Upper lobe of right lung (tissue), 1 donor: ENCODE measurements at places on chromosomes 16 and 17.

DNA sequence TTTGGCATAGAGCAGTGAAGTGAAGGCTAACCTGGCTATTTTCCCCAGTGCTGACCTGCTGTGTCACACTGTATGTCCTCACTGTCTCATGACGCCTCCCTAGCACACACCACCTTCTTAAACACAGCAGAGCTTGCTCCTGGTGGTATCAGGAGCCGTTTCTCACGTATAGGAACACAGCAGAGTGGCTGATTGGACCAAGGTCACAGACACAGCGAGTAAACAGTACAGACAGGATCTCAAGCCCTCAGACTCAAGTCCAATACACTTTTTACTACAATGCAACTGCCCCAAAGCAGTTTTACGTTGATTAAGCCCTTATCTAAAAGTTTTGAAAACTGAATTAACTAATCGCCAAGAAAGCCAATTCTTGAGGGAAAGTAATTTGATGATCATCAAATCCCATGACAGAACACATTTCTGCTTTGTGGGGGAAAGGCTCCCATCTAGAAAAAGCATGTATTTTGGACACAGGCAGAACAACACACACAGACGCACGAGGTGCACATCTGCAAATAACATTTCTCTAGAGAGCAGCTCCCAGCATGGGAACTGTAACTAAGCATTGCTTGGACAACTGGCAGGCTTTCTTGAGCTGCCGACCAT lies 15.2 kb downstream of the ARHGAP17 start:
- DNase-seq = no peak

DNA sequence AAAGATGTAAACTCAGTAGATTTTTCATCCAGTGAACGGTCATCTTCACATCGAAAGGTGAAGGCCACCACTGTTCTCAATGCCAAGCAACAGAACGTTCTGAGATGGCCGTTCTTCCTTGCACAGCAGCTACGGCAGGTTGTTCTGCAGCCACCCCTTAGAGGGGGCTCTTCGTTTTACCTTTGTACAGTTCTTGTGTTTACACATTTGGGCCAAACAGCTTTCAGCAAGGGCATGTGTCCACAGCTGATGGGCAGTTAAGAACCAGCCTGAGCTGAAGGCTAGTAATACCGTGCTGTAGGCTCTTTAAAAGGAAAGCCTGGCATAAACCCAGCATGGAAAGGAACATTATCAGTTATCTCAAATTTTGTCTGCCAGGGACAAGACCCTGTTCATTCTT lies 15.9 kb downstream of the PLD6 start:
- DNase-seq = no peak

GRCh38 chr16:54939029-54939346 lies 8.3 kb downstream of the IRX5 start:
- no peak for DNase-seq

DNA sequence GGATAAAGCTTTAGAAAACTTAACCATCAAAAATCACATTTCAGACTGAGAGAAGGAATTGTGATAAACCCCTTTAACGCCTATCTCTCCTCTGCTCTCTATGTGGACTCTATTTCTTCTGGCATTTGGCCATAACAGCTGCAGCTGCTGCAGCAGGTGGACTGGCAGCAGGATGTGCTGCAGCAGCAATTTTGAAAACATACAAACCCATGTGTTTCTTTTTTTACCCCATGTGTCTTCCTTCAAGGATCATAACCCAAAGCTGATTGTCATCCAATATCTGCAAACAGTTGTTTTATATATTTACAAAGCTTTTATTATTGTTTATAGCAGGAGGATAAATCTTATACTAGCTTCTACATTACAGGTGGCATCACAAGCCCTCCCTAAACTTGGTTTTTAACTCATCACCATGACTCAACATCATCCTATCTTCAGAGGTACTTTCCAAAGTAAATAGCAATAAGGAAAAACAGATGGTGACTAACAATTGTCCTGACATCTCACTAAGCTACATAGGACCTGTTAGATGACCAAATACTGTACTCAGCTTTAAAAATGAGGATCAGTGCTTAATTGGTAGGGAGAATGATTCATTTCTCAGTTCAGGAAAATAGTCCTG lies 14.5 kb upstream of the KRTAP9-2 start:
- DNase-seq = no peak

DNA sequence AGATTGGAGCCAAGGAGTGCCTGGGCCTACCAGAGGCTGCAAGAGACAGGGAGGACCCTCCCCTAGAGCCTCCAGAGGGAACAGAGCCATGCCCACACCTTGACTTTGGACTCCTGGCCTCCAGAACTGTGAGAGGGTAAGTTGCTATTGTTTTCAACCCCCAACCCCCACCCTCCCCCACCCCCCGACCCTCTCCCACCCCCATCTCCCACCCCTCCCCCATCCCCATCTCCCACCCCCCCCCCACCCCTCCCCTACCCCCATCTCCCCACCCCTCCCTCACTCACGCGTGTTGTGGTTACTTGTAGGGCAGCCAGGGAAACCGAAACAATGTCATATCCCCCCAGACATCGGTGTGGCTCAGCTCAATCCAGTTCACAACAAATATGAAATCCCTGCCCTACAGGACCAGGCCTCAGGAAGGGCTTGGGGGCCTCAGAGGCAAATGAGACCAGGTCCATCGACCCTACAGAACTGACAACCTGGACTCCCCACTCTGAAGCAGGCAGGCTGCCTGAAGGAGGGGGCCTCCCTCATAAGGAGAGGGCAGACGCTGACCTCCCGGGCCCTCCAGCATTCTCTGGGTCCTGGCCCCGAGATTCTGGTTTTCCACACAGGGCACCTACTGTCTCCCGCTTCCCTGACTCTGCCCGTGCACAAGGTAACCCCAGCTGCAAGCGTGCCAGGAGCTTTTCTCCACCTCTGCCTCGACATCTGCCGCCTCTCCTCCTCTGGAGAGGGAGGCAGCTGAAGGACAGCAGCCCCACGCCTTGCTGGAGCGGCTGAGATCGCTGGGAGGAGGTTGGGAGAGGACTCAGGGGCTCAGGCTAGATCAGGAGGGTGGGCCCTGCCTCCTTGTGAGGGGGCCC lies 3.0 kb upstream of the ZCCHC14 start:
- no peak for DNase-seq

DNA sequence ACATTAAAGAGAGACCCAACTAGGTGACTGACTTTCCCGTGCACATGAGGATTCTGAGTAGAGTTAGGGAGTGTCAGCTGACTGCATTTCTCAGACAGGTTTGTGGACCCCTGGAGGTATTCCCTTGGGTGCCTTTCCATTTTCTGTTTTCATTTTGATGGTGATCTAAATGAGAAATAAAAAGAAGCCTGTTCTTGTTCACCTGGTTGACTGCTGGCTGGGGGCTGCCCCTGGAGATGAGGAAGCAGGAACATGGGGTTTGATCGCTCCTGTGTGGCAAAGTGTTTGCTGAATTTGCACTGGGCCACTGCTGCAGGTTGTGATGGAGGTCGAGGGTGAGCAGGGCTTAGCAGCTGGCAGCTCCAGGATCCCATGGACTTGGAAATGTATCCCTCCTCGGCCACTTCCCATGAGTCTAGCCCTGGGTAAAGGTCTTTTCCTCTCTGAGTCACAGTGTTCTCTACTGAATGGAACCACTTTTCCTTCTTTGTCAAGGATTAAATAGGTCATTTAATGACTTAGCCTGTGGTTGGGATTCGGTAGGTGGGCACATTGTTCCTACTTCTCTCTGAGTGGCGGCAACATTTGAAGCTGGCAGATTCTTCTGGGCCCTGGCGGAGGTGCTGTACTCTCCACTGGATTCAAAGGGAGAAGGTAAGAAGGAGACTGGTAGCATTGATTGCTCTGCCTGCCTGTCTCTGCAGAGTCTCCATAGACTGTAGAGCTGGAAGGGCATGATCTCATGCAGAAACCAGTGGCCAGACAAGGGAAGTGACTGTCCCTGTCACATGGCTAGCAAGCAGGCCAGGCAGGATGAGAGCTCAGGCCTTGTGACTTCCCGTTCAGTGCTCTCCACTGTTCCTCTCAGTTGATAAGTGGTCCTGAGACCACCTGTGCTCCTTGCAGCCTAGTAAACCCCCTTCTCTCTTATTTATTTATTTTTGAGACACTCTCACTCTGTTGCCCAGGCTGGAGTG lies 17.9 kb downstream of the SNX29 start:
- no peak for DNase-seq

DNA sequence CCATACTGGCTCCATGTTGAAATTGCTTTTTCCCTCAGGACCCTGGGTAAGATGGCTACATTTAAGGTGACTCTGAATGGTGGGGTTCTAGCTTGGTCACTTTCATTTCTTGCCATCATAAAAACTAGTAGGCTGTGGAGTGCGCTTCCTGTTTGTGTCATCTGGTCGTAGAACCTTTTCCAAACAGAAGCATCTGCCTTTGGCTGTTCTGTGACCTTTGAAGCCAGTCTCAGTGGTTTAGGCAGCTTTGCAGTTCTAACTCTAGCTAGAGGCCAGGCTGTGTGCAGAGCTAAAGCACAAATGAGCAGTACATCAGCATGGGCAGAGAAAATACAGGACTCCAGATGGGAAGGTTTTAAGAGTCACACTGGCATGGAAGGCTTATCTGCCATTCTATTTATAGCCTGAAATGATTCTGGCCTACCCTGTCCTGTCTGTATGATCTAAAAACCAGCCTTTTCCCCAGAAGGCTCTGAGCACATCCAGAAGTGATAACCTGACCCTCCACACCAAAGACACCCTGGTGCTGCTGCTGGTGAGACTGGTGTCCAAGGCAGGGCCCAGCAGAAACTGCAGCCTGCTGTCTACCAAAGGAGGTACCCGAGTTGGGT lies 8.6 kb downstream of the ESRP2 start:
- no peak for DNase-seq

DNA sequence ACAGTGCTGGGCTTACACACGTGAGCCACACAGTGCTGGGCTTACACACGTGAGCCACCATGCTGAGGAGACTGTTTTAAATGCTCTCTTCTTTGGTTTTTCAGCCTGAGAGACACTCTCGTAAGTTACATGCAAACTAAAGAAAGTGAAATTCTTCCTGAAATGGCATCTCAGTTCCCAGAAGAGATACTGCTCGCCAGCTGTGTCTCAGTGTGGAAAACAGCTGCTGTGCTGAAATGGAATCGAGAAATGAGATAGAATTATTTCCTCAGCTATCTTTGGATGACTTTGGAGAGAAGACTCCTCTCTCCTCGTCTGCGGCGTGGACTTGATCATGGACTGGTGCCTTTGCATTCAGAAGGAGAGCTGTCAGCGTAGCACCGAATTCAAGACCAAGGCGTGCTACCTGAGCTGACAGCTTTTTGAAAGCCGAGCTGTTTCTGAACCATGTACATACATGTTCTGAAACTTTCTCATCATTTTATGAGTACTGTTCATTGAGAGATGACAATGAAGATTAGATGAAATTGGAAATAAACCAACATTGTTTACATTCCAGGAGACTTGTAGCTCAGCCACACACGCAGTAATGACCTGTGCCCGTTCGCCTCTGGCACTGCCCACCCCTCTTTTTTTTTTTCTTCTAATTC lies 21.6 kb upstream of the ENDOV start:
- DNase-seq = no peak

- DNase-seq = no peak
Measured at GRCh38 chr17:37339321-37339720, 36.5 kb upstream of the C17orf78 start.

DNA sequence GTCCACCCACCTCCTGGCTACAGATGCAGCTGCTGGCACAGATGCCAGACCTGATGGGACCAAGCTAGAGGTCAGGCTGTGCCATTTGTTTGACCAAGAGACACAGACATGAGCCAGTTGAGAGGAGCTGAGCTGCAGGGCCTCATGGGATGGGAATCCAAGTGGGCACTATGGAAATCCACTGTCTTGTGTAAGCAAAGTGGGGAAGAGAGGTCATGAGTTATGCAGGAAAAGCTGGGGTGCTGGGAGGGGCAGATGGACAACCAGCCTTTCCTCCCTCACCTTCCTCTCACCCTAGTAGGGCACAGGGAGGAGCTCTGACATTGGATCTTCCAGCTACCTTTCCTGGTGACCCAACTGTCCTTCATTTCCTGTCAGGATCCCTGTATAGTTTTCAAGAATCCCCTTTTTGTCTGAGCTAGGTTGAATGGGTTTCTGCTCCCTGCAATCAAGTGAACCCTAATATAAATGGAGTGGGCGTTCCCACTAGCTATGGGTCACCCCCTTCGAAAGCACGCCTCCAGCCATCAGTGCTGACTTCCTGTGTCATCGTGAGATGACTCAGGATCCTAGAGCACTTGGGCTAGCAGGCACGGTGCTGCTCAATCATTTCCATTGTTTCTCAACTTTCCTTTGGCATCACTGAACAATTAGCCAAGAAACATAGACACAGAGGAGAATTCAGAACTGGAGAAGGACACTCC lies 13.6 kb downstream of the ATPAF2 start:
- DNase-seq = no peak

DNA sequence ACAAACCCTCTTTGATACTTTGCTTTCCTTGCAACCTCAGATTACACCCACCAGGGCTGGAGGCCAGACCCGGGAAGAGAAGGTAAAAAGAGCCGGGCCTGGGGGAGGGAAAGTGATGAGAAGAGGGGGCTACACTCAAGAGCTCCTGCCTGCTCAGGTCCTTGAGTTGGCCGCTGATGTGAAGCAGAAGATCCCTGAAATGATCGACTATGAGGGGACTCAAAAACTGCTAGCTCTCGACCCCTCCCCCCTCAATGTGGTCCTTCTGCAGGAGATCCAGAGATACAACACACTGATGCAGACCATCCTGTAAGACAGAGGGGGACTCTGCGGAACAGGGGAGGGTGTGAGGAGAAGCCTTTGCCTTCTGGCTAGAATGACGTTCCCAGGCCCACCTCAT lies 2.8 kb upstream of the KDM6B start:
- no peak for DNase-seq

DNA sequence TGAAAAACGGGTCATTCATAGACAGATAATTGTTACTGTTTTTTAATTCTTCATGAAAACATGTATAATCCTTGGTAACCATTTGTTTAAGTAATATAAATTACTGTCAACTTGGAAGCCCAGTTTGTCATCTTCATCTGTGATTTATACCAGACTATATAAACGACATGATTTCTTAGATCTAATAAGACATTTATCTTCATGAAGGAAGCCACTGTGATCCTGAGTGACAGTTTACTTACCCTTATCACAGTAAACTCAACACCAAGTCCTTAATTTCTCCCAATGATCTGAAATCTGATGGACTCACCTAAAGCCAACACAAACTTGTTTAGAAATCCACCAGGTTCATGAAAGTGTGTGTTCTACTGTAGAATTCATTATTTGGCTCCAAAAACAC lies 91.3 kb downstream of the SKAP1 start:
- DNase-seq = no peak

- no peak for DNase-seq
Measured at GRCh38 chr16:50667497-50668367, 13.4 kb downstream of the SNX20 start.

DNA sequence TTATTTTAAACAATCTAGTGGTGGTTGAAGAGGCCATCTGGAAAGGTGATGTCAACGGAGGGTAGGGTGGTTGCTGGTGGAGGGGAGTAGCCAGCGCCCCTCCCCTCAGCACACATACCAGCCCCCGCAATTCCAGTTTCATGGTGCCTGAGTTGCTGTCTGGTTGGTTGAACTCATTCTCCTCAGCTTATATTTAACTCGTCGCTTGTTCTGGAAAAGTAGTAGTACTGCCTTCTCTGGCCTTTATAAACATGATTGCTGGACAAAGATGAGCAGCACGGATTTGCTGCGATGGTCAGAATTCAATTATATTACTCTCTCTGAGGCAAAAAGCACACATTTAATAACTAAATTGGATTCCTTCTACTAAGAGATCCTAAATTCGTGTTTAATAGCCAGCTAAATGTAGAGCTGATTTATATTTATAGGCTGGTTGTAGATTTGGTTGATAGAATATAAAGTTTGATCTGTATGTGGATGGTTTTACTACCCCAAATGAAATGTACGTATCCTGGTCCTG lies 238.0 kb upstream of the TBX2 start:
- no peak for DNase-seq
